ENCODE measurements at places on chromosomes 5 and 9.

DNA sequence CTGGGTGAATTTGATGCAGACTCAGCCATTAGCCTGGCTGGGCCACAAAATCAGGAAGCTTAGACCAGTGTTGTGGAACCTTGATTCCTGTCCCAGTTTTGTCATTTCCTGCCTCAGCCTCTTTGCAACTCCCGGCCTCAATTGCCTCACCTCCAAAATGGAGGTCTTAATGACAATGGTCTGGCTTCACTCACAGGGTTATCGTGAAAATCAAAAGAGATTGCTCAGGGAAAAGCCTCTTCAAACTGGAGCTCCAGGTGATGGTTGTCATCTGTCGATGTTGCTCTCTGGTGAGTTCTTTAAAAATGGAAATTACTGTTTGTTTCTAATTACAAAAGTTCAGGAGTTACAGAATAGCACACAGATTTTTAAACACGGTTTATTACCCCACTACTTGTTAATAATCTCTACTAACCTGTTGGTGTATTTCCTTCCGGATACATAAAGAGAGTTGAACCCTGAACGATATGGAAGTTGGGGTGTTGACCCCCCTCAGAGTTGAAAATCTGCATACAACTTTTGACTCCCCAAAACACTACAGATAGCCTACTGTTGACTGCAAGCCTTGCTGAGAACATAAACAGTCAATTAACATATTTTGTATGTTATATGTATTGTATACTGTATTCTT is 109.9 kb upstream of the CPEB4 start:
- DNase-seq: no peak

DNA sequence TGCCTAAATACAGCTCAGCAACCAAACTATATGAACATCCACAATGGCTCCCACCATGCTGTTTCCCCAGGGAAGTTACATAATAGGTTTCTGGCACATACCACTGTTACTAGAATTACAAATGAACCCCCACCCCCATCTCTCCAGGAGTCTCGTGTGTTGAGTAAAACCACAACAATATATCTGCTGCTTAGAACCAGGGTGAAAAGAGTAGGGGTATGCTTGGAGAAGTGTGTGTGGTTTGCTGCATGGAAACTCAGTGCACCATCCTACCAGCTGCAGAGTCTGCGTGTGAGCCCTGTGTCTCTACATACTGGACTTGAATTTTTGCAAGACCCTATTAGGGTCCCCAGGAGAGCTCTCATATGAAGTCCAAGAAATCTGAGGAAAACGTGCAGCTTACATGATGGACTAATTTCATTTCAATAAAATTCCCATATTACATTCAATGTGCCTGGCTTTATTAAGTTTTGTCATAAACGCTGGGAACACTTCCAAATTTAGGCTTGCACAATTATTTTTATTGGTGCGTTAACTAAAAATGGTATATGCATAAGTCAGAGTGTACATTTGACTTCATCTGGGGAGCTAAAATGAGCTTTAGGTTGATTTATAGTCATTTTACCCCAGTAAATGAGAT is 104.5 kb upstream of the NFIB start:
- no peak for DNase-seq

DNA sequence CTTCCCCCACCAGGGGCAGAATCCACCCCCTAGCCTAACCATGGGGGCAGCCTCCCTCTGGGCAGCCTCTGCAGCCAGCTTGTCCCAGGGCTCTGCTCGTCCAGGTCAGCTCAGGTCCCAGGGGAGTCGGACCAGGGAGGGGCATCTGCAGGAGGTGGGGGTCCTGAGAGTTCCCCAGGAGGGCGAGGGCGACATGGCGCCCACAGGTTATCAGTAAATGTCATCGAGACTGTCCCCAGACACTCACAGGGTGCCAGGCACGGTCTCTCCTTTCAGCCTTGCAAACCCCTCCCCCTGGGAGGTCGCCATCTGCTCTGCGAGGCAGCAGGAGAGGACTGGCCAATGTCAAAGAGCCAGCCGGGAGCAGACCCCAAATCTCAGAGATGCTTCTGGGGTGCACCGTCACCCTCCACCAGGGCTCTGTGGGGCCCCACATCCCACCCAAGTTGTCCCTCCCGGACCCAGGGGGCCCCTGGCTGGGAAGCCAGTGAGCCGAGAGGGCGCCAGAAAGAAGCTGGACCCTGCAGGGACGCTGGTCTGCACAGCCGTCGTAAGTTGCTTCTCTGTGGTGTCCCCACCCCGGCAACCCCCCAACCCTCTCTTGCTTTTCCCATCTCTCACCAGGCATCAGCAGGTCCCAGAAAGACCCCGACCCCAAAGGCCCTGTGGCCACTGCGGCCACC is 69.3 kb downstream of the NTNG2 start:
- DNase-seq: no peak

GRCh38 chr5:137231540-137231939 is 267.6 kb downstream of the SPOCK1 start:
- no peak for DNase-seq

DNA sequence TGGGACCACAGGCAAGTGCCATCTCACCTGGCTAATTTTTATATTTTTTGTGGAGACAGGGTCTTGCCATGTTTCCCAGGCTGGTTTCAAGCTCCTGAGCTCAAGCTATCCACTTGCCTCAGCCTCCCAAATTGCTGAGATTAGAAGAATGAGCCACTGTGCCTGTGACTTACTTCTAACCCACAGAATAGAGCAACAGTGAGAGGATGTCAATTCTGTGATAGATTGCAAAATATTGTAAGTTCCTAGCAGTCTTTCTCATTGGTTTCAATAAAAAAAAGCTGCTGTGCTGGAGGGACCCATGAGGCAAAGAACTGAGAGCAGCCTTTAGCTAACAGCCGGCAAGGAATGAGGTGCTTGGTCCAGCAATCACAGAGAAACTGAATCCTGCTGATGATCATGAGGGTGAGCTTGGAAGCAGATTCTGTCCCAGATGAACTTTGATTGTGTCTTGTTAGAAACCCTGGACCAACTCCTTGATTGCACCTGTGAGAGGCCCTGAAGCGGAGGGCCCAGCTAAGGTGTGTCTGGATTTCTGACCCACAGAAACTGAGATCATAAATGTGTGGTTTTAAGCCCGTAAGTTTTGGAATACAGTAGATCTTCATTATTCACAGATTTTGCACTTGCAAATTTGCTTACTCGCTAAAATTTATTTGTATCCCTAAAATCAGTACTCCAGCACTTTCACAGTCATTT is 149.7 kb downstream of the GCNT1 start:
- no peak for DNase-seq

GRCh38 chr9:109865521-109865920 is 85.5 kb downstream of the PALM2AKAP2 start:
- no peak for DNase-seq

DNA sequence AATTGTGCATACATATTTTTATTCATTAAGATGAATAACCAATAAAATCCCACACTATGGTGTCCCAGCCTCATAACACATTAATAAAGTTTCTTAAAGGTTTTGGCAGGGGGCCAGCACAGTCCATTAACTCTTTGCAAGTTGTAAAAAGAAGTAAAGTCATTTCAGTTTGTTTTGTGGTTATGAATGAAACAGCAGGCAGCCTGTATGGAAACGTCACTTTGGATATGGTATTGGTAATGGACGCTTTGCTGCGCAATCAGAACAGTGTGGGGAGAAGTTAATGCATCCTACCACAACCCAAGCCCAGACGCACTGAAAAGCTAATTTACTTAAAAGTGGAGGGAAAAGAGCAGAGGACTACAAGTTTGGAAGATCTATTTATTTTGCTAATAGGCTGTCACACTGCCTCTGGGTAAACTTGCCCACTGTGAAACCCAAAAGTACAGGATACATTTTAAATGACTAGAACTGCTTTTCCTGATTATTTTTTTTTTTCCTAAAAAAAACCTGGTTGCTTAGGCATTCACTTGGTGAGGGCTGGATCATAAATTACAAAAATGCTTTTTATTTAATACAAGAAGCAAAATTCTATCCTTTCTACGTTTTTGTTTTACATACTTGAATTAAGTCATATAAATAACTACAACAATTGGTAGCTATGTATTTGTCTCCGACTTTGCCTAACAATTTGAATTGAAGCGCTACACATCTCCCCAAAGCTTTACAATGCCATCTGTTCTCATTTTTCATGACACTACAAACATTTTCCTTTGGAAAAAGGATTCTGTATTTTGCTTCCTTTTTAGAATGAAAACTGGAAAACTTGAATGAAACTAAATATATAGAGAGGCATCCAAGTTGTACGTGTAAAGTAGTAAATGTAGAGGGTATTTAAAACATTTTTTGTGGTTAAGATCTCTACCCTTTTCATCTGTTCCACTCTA is 104.3 kb downstream of the NFIB start:
- no peak for DNase-seq

GRCh38 chr9:35954942-35955546 is 2.9 kb downstream of the OR2S2 start:
- peak; percentile 46 for DNase-seq

- DNase-seq: no peak
Measured at GRCh38 chr5:154587123-154588026, 109.3 kb upstream of the HAND1 start.

DNA sequence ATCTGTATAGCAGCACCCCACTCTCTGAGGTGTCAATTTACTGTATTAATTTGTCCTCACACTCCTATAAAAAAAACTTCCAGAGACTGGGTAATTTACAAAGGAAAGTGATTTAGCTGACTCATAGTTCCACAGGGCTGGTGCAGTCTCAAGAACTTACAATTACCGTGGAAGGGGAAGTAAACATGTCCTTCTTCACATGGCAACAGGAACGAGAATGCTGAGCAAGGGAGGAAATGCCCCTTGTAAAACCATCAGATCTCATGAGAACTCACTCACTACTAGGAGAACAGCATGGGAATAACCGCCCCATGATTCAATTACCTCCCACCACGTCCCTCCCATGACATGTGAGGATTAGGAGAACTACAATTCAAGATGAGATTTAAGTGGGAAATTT is 602.6 kb downstream of the MTRR start:
- DNase-seq: no peak

- DNase-seq: no peak
Measured at GRCh38 chr5:116013936-116014335, 18.3 kb upstream of the ARL14EPL start.

- DNase-seq: no peak
Measured at GRCh38 chr5:37316027-37316426, 54.9 kb downstream of the NUP155 start.

DNA sequence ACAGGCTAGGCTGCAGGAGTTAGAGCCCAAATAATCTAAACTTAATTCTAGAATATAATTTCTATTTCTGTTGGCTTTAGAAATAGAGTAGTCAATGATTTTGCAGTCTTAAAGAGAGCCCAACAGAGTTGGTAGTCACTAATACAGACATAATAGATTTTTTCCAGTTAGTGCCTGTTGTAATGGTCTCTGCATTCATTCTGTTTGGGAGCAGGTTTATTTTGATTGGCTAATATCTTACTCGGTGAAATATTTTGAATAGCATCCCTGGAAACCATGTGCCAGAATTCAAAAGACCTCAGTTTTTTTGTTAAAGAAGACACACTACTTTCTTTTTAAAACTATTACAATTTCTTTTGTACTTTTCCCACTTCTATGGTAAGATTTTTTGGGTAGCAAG is 107.2 kb downstream of the RASGRF2 start:
- no peak for DNase-seq

- DNase-seq: peak; percentile 12
Measured at GRCh38 chr9:93582115-93582514, 5.7 kb downstream of the PHF2 start.

- no peak for DNase-seq
Measured at GRCh38 chr9:135463140-135463539, 16.4 kb upstream of the PPP1R26 start.

GRCh38 chr9:125121146-125121545 is 22.2 kb downstream of the SCAI start:
- no peak for DNase-seq
